ENCODE measurements at places on chromosomes 1 and 21.
A peak's percentile ranks its signal among the peaks of the same experiment; 100 is the strongest.

DNA sequence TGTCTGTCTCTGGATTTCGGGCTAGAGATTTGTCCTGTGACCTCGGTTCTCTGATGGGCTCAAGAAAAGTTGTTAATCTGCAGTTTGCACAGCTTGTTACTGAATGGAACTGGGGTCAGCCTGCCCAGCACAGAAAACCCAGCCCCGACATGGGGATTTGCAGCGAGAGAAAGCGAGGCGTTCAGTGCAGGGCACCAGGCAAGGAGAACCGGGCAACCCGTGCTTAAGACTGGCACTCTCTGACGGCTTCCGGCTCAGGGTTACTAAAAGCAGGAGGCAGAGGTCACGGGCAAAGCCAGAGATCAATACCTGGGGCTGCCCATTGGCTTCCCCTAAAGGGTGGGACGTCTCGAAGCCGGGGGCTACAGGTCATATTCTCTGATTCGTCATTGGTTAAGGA, 29.9 kb upstream of the COL6A1 start:
- DNase-seq = no peak

- DNase-seq = no peak
Observed at GRCh38 chr1:91734761-91735160, 151.2 kb downstream of the TGFBR3 start.

DNA sequence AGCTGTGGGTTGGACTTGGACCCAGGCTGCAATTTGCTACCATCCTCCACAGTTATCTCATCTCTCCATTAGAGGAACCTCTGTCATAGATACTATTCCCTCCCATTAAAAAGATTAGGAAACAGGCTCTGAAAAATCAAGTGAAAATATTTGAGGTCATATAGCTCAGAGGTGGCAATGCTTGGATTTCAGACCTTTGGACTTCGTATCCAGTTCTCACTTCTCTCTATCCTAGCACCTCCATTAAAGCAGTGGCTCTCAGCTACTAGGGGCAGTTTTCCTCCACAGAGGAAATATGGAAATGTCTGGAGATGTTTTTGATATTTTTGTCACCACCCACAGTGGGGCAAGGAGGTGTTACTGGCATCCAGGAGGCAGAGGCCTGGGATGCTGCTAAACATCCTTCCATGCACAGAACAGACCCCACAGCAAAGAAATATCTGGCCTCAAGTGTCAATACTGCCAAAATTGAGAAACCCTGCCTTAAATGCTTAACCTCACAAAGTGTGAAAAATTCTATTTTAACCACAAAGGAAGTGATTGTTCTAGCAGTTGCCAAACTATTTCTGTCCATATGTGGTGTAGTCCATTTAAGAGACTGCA, 54.1 kb downstream of the C8A start:
- DNase-seq = no peak

DNA sequence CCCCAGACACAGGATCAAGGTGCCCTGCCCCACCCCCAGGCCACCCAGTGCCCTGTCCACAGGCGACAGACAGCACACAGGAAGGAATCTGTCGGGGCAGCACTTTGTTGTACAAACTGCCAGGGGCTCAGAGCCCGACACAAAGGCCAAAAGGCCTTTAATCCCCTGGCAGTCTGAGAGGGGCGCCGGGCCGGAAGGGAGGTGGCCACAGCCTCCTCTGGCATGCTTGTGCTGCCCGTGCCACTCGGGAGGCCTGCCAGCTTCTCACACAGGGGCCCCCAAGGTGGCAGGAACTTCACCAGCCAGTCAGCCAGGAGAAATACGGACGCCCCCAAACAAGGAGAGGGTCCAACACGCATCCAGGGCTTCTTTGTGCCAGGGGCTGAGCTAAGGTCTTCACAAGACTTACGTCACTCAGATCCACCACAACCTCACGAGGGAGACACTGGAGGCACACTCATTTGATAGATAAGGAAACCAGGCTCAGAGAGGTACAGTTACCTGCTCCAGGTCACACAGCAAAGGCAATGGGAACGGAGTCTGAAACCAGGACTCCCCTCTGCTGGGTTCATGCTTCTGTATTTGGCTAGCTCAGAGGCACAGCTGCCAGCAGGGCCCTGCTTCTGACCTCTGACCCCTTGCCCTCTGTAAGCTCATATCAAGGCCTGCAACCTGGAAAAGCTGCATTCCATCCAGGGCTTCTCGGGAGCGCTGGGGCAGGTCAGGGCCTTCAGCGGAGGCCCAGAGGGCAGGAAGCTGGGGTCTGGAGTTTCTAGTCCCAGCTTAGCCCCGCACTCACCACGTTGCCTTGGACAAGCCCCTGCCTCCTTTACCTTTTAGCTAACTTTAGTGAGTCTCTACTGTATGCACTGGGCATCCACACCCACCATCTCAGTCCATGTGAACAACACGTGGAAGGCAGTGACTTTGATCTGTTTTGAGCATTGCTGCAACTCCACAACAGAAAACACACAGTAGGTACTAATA, 34.8 kb downstream of the HSPG2 start:
- DNase-seq = no peak

DNA sequence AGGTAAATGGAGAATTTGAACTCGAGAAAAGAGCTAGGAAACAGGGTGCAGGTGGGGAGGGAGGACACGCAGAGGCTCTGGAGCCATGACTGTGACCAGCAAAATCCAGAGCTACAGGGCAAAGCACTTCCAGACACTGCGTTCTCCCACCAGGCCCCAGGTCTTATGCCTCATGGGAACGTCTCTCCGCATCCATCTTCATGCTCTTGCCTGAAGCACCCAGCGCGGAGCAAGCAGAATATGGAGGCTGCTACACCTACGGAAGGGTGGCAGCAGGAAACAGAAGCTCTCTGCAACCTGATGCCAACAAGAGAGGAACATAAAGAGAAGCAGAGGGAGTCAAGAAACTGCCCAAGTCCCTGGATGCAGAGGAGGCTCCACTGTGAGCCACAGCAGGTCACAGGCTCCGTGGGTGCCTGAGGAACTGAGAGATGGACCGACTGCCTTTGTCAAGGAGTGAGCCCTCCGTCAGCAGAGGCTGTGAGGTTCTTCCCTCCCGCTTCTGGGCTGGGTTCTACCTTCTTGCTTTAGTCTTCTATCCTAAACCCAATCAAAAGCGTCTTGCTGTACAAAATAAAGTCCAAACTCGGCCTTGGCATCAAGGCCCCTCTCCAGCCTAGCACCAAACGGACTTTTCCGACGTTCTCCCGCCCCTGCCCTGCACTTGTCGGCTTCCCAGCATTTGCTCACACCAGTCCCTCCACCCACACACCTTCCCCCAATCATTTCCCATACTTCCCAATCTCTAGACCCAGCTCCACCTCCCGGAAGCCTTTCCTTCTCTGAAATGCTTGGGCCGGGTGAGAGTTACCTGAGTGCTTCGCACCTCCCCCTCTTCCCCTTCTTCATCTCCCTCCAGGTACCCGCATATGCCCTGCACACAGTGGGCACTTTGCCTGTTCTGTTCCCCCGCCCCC, 930 bp downstream of the DHCR24 start:
- DNase-seq = no peak

- no peak for DNase-seq
Observed at GRCh38 chr1:176515310-176515709, 52.3 kb downstream of the PAPPA2 start.

DNA sequence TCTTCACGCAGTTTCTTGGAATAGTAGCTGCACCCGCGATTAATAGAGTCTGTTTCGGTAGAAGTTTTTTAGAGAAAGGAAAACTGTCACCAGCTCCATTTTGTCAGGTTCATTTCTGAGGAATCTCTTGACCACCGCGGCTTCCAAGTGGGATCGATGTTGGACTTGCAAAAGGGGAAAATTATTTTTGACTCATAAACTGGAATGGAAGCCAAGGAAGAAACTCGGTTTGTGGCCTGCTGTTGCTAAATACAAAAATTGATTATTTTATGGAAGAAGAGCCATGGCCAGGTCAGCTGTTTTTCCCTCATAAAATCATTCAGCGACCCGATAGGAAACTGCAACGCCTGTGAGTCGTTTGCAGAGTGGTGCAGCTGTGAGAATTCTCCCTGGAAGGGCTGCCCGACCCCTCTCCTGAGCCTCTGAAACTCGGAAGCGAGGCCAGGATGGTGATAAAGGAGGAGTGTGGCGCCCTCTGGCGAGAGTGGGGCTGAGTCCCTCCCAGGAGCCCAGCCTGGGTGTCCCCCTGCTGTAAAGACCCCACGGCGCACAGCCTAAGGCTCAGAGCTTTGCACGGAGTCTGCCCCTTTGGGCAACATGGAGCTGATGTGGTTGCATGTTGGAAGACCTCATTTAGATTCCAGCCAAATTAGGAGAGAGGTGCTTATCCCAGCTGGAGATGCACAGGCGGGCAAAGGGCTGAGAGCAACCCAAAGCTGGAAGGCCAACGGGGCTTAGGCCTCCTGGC, 83.6 kb upstream of the SLC25A33 start:
- peak; percentile 43 for DNase-seq

DNA sequence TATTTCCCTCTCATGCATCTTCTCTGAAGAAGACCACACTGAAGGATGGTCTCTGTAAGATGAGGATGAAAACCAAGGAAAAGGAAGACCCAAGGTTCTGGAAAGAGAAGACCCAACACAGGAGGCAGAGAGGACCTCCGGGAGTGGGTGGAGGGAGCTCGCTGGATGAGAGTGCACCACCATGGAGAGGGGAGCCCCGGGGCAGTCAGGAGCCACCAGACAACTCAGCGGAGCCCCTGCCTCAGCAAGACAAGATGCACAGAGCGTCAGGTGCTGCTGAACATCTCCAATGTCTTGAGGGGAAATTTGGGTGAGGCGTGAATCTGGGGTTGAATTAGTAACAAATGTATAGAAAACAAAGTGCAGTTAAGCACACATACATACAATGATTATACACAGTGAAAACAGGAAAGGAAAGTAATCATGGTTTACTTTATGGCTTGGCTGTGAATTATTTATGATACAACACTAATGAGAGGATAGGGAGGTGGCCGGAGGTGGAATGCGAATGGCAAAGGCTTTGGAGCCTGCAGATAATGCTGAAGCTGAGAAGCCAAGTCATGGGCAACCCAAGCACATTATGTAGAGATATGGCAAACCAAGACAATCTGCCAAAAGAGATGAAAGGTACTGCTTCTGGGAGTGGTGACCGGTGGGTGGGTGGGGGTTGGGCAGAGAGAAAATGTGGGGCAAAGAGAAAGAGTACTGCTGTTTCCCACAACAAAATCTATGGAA, 80.4 kb upstream of the EDN2 start:
- DNase-seq = no peak

- no peak for DNase-seq
Observed at GRCh38 chr1:41784531-41785274, 134.0 kb downstream of the HIVEP3 start.

- DNase-seq = no peak
Observed at GRCh38 chr1:209512821-209513220, 70.7 kb upstream of the CAMK1G start.

DNA sequence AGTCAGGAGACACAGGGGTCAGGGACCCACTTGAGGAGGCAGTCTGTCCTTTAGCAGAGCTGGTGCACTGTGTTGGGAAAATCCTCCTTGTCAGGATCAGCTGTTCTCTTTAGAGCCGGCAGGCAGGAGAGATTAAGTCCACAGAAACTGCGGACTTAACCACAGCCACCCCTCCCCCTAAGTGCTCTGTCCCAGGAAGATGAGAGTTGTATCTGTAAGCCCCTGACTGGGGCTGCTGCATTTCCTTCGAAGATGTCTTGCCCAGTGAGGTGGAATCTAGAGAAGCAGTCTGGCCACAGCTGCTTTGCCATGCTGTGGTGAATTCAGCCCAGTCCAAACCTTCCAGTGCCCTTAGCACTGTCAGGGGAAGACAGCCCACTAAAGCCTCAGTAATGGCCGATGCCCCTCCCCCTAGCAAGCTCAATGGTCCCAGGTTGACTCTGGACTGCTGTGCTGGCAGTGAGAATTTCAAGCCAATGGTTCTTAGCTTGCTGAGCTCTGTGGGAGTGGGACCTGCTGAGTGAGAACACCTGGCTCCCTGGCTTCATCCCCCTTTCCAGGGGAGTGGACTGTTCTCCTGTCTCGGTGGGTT, 172.8 kb downstream of the ST6GALNAC3 start:
- DNase-seq = no peak

DNA sequence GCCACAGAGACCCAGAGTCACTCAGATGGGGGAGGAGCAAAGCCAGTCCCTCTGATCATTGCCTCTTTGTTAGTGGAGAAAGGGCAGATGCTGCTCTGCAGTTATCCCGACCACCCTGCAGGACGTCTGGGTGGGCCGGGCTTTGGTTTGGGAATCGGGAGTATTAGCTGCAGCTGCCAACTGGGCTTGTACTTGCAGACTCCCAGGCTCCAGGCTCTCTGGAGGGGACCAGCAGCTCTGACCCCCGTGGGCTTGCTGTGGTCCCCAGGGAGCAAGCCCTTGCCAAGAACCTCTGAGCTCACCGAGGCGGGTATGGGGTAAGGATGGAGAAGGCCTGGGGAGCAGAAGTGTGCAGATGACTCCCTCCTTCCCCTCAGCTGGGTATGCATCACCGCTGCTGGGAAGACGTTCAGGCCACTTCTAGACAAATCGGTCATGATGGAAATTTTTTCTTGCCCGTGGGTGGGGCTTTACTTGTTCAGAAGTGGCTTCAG, 21.6 kb downstream of the MAPKAPK2 start:
- DNase-seq = peak; percentile 28

DNA sequence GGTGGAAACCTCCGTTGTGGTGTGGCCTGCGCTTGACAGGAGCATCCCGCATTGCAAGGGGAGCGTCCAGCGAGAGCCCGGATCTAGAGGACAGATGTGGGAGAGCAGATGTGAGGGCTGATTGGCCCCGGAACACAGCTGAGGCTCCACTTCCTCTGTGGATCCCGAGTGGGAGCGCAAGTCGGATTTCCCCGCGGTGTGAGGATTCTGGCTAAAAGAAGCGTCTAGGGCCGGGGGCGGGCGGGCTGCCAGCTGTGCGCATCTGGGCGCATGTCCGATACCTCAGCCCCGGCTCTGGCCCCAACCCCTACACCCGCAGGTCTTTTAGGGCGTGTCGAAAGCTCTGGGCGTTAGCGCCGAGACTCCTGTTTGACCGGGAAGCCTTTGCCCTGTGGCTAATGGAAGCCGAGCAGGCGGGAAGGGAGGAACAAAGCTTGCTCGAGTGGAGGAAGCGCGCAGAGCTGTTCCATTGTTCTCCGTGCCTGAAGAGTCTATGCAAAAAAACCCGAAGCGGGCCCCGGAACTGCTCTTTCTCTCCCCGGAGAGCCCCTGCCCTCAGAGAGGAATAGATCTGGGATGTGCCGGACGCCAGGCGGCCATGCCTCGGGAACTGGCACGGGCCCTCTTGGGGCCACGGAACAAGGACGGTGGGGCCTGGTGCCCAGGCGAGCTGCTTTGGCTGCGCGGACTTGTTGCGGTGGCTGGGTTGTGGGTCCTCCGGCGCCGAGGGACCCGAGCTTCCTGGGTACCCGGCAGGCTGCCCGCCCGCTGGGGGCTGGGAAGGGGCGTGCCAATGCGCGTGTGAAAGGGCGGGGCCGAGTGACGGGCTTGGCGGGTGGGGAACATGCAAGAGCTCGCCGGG, 111.1 kb downstream of the NAV1 start:
- DNase-seq = no peak

- no peak for DNase-seq
Observed at GRCh38 chr1:17318262-17318661, 10.3 kb downstream of the PADI4 start.

GRCh38 chr1:211833174-211833820, 2.7 kb upstream of the LPGAT1 start:
- DNase-seq = no peak

Measured in stimulated activated CD8-positive, alpha-beta memory T cell treated with anti-CD3 and anti-CD28 coated beads, Interleukin-7, amount 100 ng/mL, for 24 hours (primary cell).